ENCODE measurements at places on chromosomes 2 and 18.

- no peak for DNase-seq
Measured at GRCh38 chr18:26181343-26181826, 44.9 kb upstream of the TAF4B start.

- no peak for DNase-seq
Measured at GRCh38 chr2:142290931-142291330, 160.1 kb upstream of the LRP1B start.

GRCh38 chr2:164976301-164976700 is 21.0 kb upstream of the SLC38A11 start:
- DNase-seq, result no peak

- DNase-seq, result no peak
Measured at GRCh38 chr2:60535685-60536312, 17.7 kb downstream of the BCL11A start.

All from activated CD4-positive, CD25-positive, alpha-beta regulatory T cell (primary cell).